ENCODE measurements at places on chromosomes 4 and X.

- no peak for DNase-seq
These were observed 399.6 kb downstream of the NLGN4X start for GRCh38 chrX:5829060-5829459.

- DNase-seq = no peak
These were observed 21.9 kb upstream of the FAM47C start for GRCh38 chrX:36986231-36986630.

DNA sequence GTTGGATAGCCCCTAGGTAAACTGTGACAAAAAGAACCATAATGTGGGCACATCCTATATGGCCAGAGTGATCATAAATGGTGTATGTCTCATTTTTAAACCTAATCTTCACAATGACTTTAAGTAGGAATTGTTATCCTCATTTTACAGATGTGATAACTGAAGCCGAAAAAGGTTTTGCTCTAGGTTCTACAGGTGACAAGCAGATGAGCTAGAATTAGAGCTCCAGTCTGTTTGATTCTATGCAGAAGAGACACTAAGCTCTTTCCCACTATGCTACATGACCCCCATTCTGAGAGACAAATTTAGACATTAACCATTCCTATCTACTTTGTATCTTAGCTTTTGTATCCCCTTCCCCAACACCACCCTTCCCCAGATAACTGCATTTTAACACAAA is 2.0 kb downstream of the AREG start:
- no peak for DNase-seq

DNA sequence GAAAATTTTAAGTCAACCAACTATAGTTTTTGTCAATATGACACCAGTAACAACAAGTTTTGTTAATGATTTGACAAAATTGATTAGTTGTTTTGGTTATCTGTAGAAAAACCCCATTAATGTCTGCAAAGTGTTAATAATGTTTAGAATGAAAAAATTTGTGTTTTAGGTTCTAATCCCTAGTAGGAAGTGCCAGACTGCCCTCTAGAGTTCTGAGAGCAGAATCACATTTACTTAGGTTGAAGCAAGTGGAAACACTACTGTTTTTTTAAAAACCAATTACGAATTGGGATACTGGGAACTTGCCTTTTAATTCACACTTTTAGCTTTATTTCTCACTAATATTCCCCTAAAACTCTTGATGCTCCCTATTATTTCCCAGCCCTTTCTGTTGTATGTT is 101.1 kb upstream of the CYLC1 start:
- no peak for DNase-seq

DNA sequence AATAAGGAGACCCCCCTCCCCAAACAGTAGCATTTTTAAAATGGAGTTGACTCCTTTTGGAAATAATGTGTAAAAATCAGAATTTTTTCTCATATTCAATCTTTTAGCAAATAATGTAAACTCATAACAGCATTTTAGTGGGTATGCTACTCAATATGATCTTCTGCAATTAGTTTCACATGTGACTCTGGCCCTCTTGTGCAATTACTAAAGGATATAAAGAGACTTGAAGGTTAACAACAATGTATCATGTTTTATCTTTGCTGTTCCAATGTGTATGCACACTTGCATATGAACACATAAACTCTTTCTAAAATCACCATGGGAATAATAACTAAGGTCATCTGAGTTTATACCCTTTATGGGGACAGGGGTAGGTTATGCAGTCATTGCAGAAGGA is 39.9 kb upstream of the RXFP1 start:
- DNase-seq = no peak

DNA sequence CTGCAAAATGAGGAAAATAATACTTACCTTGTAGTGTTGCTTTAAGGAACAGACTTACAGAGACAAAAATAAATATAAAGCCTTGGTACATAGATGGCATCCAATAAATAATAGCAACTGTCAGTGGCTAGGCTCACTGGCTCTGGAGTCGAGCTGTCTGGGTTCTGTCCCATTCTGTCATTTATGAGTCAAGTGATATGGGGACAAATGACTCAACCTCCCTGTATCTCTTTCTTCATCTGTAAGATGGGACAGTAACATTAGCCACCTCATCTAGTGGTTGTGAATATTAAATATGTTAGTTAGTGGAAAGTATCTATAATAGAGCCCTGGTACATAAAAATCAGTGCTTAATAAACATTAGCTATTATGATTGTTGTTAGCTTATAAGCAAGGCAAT is 16.7 kb upstream of the GATB start:
- no peak for DNase-seq

GRCh38 chr4:30717208-30718020 is 2.8 kb upstream of the PCDH7 start:
- DNase-seq = no peak

GRCh38 chr4:54157606-54158005 is 57.6 kb downstream of the GSX2 start:
- DNase-seq = no peak

DNA sequence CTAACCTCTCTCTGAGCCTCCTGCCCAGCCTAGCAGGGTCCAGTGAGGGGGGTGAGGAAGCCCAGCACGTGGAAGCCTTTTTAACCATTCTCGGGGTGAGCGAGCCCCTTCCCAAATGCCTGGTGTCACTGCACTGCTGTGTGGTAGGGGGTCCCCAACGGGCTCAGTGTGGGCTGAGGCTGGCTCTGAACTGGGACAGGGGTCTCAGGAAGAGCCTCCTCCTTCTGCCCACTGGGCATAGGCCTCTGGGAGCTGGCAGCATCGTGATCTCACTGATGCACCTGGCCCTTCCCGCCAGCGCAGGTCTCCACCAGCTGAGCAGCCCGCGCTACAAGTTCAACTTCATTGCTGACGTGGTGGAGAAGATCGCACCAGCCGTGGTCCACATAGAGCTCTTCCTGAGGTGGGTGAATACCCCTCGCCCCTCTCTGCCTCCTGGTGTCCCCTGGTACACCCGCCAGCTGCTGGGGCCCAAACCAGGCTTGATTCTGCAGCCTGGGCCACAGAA is 12.6 kb downstream of the HTRA3 start:
- no peak for DNase-seq
